ENCODE measurements at places on chromosomes 6 and 20. TPM values are rescaled to one million over a fixed set of nuclear protein-coding genes. Genes with fewer than 3 reads are reported as not detected.

GRCh38 chr6:36642913-36643817 lies 35.3 kb upstream of the CDKN1A start:
- no peaks in the 10 kb centered on the region for H3K27me3 ChIP-seq
- H3K4me1 ChIP-seq, result no peaks in the 10 kb centered on the region
- H3K36me3 ChIP-seq, result no peaks in the 10 kb centered on the region
- DNase-seq, result no peak
- no peak overlapping the region for H3K4me3 ChIP-seq

- peaks cover 13% of the 10 kb centered on the region for H3K4me1 ChIP-seq
- DNase-seq, result no peak
- no peaks in the 10 kb centered on the region for H3K27me3 ChIP-seq
Observed at GRCh38 chr6:4903751-4904370, 100.0 kb downstream of the RPP40 start.

- peaks cover 35% of the 10 kb centered on the region for H3K36me3 ChIP-seq
- no peaks in the 10 kb centered on the region for H3K27me3 ChIP-seq
- DNase-seq, result peak; percentile 88
- H3K4me3 ChIP-seq, result peak within 1 kb of the TSS; percentile 100
Observed at GRCh38 chr6:159044899-159045727, at the start of gene TAGAP. Gene TAGAP, minus strand, starts transcription at chr6:159044991. Its CDS starts 845 bp downstream, at chr6:159044146.

DNA sequence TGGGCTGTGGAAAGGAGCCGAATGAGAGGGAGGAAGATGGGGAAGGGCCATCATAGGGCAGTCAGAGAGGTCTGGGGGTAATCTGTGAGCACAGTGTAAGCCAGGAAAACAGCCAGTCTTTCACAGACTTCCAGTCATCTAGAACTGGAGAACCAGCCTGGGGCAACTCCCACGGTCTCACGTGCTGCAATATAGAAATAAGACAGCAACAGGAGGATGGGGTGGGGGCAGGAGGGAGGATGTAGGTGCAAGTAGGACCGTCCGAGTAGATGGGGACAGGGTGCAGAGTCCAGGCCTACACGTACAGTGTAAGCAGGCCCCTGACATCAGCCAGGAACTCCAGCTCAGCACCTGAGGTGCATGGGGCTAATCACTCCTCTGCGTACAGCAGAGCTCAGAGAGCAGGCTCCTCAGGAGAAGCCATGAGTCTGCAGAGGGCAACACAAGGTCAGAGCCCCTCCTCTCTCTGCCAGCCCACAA lies 58.2 kb upstream of the TNFAIP3 start:
- no peak for DNase-seq
- peaks cover 33% of the 10 kb centered on the region for H3K4me1 ChIP-seq
- H3K4me3 ChIP-seq, result no peak overlapping the region
- no peaks in the 10 kb centered on the region for H3K36me3 ChIP-seq

GRCh38 chr6:35044761-35045421 lies 96.2 kb downstream of the TCP11 start:
- no peak for DNase-seq
- no peaks in the 10 kb centered on the region for H3K27me3 ChIP-seq
- peaks cover 4% of the 10 kb centered on the region for H3K4me1 ChIP-seq
- no peak overlapping the region for H3K4me3 ChIP-seq
- no peaks in the 10 kb centered on the region for H3K36me3 ChIP-seq

DNA sequence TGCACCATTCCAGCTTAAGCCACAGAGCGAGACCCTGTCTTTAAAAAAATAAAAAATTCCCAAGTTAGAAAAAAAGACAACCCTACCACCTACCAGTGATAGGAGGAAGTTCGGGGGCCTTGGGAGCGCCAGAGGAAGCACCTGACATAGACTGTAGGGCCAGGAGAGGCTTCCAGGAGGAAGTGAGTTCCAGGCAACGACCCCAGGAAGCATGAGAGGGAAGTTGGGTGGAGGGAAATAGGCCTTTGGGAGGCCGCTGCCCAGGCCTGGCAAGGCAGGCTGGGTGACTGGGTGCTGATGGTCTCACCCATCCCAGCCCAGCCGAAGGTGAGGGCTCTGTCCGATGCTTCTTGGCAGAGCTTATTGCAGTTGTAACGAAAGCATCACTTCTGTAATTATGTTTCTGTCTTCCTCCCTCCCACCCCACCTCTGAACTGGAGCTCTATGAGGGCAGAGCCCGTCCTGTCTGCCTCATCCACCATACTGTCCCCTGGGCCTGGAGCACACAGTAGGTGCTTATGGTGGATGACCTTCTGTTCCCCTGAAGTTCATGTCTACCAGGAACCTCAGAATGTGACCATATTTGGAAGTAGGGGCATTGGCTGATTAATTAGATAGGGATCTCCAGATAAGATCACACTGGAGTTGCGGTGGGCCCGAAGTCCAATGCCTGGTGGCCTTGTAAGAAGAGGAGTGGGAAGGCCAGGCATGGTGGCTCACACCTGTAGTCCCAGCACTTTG lies 54.1 kb downstream of the UBE2V1 start:
- no peaks in the 10 kb centered on the region for H3K36me3 ChIP-seq
- H3K27ac ChIP-seq, result no peak overlapping the region
- no peaks in the 10 kb centered on the region for H3K4me1 ChIP-seq
- no peak overlapping the region for H3K4me3 ChIP-seq
- no peak for DNase-seq
- H3K27me3 ChIP-seq, result no peaks in the 10 kb centered on the region

GRCh38 chr20:59835448-59836395 lies 97.7 kb downstream of the SYCP2 start:
- no peak overlapping the region for H3K27ac ChIP-seq
- DNase-seq, result no peak
- H3K27me3 ChIP-seq, result peaks cover 5% of the 10 kb centered on the region
- no peaks in the 10 kb centered on the region for H3K4me1 ChIP-seq
- H3K36me3 ChIP-seq, result no peaks in the 10 kb centered on the region

DNA sequence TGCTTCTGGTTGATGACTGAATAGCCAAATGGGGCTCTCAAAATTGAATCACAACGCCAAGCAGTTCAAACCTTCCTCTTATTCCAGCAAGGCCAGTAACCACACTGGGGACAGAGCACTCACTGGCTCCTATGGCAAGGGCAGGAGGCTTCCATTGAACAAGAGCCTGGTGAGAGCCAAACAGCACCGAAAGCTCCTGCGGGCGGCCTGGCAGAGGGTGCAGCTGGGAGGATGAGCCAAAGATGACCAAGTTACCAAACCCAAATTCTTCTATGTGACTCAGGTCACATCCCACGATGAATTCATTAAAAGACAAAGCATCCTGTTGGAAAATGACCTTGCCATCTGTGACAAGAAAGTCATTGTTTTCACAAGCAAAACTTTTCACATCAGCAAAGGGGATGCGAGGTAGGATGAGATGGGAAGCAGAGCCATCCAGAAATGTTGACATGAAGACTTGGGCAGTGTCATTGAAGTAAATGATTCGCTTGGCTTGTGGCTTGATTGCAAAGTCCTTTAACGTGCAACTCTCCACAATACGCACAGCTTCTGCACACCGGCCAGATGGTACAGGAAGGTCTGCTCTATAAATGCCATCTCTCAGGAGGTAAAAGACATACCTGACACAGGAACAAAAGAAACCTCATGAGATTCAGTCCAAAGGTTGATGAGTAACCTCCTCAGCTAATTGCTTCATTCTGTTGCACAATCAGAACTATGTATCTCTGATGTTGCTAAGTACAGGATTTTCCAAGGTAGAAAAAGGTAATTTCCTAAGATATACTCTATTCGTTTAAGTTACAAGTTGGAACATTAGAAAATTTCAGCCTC lies 36.3 kb downstream of the ROS1 start:
- no peak overlapping the region for H3K27ac ChIP-seq
- H3K36me3 ChIP-seq, result no peaks in the 10 kb centered on the region
- no peak for DNase-seq
- no peaks in the 10 kb centered on the region for H3K4me1 ChIP-seq

GRCh38 chr6:170289951-170290295 lies 955 bp downstream of the DLL1 start:
- no peak for DNase-seq
- no peak overlapping the region for H3K27ac ChIP-seq
- H3K4me3 ChIP-seq, result no peak overlapping the region
- no peaks in the 10 kb centered on the region for H3K36me3 ChIP-seq

- H3K4me1 ChIP-seq, result no peaks in the 10 kb centered on the region
- H3K27me3 ChIP-seq, result no peaks in the 10 kb centered on the region
- DNase-seq, result no peak
- no peaks in the 10 kb centered on the region for H3K36me3 ChIP-seq
Observed at GRCh38 chr6:5149891-5150290, 64.8 kb downstream of the PPP1R3G start.

The IFNGR1 gene
- 37.3 TPM for polyA plus RNA-seq

The FOXO3 gene
- 23.3 TPM for polyA plus RNA-seq
